ENCODE measurements at places on chromosomes 12 and 14. TPM values are rescaled to one million over a fixed set of nuclear protein-coding genes. Genes with fewer than 3 reads are reported as not detected.

EIF2B2 gene
- polyA plus RNA-seq: 45.3 TPM

GRCh38 chr14:52397844-52398243 is 83.7 kb downstream of the PTGER2 start:
- no peak for DNase-seq

DNA sequence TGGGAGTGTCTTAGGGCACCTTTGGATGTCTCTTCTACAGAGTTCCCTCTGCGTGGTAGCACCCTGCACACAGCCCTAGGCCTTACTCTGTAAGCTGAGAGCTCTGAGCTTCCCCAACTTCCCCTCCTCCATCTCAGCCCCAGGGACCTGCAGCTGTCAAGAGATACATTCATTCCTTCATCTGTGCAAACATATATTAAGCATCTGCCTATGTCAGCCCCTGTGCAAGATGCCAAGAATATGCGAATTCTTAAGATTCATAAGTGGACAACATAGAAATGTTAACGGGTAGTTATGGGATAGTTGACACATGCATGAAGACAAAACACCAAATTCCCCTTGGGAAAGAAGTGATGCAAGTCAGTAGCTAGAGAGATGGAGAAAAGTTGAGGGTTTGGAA is 190.8 kb downstream of the SLC41A2 start:
- DNase-seq: no peak

DNA sequence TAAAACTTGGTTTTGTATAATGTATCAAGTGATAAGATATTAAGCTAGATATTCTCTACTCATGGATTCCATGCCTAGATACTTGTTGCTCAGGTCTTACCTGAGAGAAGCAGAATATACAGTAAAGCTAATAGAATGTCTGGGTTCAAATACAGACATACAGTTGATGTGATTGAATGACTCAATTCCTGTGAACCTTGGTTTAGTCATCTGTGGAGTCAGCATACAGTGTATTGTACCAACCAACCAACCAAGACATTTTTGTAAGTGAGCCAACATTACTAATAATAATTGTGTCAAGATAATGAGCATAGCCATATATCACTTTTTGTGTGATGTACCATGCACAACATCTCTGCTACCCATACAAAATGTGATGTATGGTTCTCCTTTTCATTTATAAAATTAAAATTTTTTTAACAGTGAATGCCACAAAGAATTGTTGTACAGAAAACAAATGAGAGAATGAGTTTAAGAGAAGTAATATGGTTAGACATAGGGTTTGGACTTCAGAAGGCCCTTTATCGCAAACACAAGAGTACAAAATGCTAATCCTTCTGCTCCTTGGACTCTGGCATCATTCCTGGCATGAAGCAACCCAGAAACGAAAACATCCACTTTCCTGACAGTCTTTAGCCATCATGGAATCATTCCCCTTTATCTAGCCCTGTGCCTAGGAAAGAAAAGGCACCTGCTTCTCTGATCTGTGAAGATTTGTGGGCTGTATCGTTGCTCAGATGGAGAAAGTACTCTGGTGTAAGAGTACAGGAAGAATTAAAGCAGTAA is 977.2 kb upstream of the USP15 start:
- no peak for DNase-seq

DNA sequence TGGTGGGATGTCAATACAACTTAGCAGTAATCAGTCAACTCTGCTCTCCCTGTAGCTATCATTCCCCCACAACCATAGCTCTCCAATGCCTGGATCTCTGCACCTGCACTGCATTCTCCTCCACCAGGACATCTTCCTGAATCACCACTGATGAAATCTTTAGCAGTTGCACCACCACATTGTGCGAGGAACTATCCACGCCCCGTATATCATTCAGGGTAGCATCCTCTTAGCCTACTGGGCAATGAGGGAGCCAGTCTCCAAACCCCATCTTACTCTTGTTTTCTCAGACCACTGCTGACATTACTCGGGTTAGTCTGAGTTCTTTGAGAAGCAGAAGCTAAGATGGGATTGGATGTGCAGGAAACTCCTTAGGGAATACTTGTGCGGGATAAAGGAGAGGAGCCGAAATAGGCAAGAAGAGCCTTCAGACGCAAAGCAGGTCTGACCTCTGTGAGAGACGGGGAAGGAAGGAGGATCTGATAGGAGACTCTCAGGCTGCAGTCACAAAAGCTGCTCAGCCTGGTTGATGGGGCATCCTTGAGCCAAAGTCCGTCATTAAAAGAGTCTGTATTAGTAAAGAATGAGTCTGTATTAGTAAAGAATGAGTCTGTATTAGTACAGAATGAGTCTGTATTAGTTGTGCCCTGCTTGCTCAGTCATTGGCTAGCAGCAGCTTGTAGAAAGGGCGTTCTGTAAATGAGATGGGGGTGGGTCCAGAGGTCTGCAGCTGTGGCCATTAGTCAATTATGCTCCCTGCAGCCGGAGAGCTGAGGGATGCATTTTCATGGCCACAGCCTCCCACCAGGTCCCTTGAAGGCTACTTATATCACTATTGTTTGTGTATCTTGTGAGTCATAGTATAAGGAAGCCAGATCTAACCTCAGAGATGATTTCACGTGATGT is 49.6 kb upstream of the RASSF3 start:
- DNase-seq: peak; percentile 70

DNA sequence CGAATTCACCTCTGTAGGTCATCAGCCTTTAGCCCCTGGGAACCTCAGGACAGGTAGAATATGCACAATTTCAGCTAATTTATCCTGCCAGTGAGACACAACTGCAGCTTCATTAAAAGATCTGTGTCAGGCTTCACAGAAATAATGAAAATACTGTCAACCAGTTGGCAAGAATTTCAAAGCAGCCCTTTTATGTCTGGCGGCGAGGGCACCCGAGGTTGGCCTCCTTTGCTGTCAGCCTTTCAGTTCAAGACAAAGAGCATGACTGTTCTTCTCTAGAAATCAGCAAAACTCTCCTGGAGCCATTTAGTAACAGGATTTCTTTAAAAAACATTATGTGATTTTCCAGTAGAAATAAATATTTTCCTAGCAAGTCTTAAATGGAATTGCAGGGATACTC is 75.9 kb downstream of the BBS10 start:
- no peak for DNase-seq

- DNase-seq: peak; percentile 65
These were observed 14.6 kb downstream of the C14orf132 start for GRCh38 chr14:96053600-96054381.

Measured in muscle of back (tissue), 13 donors.